Dermis microvascular lymphatic vessel endothelial cell (primary cell): ENCODE measurements at places on chromosomes 4 and X. TPM values are rescaled to one million over a fixed set of nuclear protein-coding genes. Genes with fewer than 3 reads are reported as not detected.
A peak's percentile ranks its signal among the peaks of the same experiment; 100 is the strongest.

PCYT1B gene
- total RNA-seq, result under 0.01 TPM in 1 of 2 replicates, not detected in the other

GUCY1A1 gene
- 43.2 and 50.6 TPM in 2 replicates for total RNA-seq

KLF8 gene
- total RNA-seq, result 0.13 and 0.25 TPM in 2 replicates

MAGEA11 gene
- total RNA-seq, result not detected in 2 replicates

MTNR1A gene
- total RNA-seq, result not detected in 2 replicates

XPNPEP2 gene
- total RNA-seq, result not detected in 2 replicates

SOWAHD gene
- not detected in 2 replicates for total RNA-seq

FGF13 gene
- total RNA-seq, result 20.4 and 25.7 TPM in 2 replicates

COL25A1 gene
- 0.13 TPM in 2 replicates for total RNA-seq

DNA sequence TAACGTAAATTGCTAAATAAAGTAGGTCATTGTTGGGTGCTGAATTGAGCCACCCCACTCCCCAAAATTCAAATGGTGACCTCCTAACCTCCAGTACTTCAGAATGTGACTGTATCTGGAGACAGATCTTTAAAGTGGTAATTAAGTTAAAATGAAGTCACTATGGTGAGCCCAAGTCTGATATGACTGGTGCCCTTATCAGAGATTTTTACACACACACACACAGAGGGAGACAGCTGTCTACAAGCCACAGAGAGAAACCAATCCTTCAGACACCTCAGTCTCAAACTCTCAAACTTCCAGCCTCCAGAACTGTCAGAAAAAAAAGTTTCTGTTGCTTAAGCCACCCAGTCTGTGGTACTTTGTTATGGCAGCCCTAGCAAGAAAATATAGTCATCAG lies 879.2 kb upstream of the INTU start:
- no peak for DNase-seq

- DNase-seq, result peak; percentile 92
These were observed 133.9 kb downstream of the AFAP1 start for GRCh38 chr4:7805533-7806337.

DNA sequence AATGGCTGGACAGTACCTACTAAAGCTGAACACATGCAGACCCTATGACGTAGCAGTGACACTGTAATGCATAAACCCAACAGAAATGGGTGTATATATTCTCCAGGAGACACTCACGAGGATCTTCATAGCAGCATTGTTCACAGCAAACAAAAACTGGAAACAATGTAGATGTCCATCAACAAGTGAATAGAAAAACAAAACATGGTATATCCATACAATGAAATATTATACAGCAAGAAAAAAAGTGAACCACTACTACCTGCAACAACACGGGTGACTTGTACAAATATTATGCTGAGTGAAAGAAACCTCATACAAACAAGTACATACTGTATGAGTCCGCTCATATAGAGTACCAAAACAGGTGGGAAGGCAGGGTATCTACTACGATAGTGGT lies 16.5 kb downstream of the ARHGEF6 start:
- no peak for DNase-seq

- no peak for DNase-seq
These were observed 146.2 kb downstream of the PRSS12 start for GRCh38 chr4:118206627-118207026.

DNA sequence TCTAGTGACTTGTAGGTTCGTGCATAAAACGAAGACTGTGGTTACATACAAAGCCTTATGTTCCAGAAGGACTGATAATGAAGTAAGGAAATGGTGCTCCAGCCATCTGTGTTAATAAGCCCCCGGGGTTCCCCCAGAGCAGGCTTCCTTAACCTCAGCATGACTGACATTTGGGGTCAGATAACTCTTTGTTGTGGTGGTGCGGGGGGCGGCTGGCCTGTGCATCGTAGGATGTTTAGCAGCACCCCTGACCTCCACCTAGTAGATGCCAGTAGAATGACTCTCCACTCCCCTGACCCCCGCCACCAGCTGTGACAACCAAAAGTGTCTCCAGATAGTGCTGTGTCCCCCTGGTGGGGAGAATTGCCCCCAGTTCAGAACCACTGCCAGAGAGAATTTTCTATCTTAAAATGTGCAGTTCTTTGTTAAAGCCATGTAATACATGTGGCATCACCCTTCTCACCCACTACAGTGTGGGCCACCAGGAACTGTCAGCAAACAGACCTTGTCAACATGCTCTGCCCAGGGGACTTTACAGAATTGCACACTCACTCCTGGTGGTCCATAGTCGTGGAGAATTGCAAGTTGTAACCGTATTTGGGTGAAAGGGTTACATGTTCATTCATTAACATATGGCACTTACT lies 7.5 kb downstream of the SH3KBP1 start:
- DNase-seq, result no peak

DNA sequence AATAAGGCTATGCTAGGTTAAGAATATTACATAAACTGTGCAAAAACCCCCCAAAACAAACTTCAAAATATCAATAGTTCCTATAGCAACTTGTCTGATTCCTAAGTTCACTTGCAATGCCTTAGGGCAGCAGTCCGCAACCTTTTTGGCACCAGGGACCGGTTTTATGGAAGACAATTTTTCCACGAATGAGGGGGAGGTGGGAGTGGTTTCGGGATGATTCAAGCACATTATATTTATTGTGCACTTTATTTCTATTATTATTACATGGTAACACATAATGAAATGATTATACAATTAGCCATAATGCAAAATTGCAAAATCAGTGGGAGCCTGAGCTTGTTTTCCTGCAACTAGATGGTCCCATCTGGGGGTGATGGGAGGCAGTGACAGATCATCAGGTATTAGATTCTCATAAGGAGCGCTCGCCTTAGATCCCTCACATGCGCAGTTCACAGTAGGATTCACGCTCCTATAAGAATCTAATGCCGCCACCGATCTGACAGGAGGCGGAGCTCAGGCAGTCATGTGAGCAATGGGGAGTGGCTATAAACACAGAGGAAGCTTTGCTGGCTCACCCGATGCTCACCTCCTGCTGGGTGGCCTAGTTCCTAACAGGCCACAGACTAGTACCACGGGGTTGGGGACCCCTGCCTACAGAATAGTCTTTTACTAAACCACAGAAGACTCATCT lies 39.7 kb downstream of the ACOX3 start:
- DNase-seq, result no peak

DNA sequence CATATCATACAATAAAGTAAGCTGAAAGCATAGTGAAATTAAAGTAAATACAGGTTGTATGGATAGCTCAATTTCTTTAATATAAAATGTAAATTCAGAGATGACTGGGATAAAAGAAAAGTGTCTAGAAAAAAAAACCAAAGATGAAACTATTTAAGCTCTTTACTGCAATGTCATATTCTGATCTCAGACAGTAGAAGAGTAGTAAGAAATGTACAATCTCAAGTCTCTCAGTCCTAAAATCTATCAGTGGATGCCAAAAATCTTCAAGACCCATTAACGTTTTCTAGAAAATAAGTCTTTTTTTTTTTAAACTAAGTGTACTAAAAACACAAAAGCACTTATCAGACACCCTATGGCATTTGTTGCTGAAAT lies 13.8 kb downstream of the MGARP start:
- no peak for DNase-seq

- no peak for DNase-seq
These were observed 104.3 kb upstream of the UGT8 start for GRCh38 chr4:114494246-114494803.

DNA sequence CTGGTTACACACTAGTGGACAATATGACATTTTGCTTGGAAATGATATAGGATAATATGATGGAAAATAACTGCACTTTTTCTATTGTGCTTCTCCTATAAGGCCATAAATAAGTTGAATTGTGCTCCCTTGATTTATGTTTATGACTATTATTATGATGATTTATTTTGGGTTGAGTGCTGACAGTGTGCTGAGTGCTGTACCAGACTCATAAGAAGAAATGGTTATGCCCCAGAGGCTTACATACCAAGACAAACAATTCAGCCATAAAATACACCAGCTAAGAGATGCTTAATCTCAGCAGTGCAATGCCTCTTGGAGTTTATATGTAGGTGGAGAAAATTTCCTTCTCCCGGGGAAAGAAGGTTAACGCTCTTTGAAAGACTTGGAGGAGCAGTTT lies 199.8 kb upstream of the NOCT start:
- DNase-seq, result no peak

DNA sequence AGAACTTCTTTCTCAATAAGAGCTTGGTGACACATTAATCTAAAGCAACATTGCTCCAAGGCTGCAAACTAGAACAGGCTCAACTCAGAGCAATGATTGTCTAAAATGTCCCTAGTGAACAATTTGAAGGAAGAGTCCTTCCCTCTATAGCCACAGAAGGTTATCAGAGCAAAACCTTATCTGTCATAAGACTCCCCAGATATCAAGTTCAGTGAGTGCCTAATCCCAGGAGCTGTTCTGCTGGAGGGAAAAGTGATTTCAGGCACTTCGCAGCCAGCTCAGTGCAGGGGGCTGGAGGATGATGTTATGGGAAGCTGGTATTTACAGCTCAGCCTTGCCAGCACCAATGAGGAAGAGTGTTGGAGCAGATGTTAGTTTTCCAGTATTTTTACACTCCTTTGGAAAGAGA lies 497.5 kb downstream of the INPP4B start:
- DNase-seq, result no peak

GRCh38 chr4:180751009-180751408 lies 1492.2 kb upstream of the TENM3 start:
- DNase-seq, result no peak

DNA sequence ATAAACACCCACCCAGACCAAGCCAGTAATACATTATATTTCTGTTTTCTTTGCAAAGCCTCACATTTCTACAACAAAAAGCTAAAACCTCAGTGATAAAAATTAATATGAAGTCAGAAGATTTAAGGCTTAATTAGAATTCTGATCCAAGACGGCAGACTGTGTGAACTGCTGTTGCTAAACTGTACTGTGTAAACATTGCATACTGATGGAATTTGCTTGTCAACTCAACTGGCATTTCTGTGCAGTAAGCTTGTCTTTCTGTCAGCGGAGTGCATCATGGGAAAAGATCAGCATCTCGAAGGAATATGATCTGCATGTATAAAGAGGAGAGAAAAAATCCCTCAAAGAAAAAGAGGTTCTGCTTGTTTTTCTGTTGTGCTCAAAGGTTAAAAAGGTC lies 69.4 kb upstream of the SPANXB1 start:
- DNase-seq, result no peak

DNA sequence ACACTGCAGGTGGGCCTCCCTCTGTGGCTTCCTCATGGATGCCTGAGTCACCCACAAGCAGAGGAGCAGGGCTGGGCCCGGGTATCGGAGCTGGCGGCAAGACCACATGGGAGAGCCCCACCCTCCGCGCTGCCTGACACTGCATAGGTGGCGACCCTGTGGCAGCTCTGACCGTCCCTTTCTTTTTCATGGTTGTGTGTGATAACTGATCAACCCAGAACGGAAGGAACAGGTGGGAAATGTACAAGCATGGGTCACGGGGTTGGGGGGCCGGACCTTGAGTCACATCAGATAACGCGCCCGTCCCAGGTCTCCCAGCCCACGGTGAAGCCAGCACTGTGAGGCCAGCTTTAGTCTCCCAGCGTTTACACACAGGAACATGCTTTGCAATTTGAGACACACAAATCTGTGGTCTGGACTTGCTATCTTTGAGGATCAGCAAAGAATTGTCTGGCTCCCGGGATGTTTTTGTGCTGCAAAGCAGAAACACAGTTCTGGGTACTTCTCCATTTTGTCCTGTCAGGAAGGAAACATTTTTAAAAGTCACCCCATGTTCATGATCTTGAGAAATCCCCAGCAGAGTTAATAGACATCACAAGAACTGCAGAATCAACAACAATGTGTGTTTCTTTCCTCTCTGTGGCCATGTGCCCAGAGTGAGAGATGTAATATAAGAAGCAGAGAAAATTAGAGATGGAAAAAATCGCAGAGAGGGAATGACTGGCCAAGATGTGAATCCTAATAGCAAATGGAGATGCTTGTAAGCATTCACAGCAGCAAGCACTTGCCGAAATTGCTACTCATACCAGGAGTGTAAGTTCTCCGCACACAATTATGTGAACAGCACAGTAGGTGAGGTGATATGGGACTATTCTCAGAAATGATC lies 70.1 kb upstream of the CBR4 start:
- DNase-seq, result no peak

GRCh38 chrX:71301195-71301924 lies at the start of gene ITGB1BP2:
TSS of gene ITGB1BP2 (plus strand) at chrX:71301750. CDS start at chrX:71301807, 57 bp downstream.
- DNase-seq, result no peak

DNA sequence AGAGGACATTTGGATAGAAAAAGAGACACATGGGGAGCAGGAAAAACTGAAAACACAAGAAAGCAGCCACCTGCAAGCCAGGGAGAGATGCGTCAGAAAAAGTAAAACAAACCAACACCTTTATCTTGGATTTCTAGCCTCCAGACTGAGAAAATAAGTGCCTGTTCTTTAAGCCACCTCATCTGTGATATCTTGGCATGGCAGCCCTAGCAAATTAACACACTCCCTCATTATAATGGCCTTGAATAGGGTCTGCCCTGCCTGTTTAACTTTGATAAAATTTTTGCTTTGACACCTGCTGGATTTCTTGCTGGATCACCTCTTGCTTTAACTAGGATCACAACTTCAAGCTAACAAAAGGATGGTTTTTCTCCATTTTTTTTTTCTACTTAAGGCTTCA lies 1892.0 kb upstream of the IGFBP7 start:
- DNase-seq, result no peak

DNA sequence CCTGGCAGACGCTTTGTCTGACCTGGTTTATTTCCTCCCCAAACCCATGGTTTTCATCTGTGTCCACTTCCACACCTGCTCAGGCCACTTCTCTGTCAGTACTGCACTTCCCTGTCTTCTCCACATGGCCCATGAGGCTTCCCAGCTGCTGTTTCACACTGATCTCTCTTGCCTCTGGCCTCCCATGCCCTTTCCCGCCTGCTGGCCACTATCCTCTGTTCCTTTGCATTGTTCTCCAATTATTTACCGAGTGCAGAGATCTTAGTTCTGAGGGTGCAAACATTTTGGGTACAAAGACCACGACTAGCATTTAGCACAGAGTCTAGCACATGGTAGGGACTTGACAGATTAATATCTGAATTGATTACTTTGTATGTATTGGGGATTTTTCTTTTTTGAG lies 174.8 kb upstream of the NPY2R start:
- no peak for DNase-seq

GRCh38 chr4:7083597-7084563 lies 16.0 kb upstream of the GRPEL1 start:
- no peak for DNase-seq

- DNase-seq, result no peak
These were observed 194.7 kb downstream of the DTHD1 start for GRCh38 chr4:36476135-36476534.

DNA sequence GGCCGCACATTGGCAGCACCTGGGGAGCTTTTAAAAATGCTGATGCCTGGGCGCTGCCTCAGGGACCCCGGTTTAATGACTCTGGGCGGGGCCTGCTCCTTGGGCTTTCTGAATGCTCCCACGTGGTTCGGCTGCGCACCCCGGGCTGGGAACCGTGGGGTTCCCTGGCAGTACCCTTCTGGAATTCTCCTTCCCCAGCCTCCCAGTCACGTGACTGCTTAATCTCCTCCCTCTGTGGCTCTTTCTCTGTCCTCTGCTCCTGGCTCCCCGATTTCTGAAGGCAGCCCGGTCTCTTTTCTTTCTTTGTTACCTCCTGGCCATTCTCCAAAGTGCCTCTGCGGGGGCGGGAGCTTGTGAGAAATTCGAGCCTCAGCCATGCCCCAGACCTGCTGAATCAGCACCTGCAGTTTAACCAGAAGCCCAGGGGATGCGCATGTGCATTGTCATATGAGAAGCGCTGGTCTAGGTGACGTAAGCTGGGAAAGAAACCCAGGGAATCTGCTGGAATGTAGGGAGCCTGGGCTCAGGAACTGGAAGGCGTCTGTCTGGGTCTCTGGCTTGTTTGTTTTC lies 16.6 kb downstream of the CLCN4 start:
- peak; percentile 89 for DNase-seq

- DNase-seq, result peak; percentile 49
These were observed 97.8 kb downstream of the ZNF674 start for GRCh38 chrX:46447384-46447783.
